AG04449 (cell line): ENCODE measurements at places on chromosomes 5 and 9.

GRCh38 chr5:151318850-151319732 is 15.5 kb upstream of the SLC36A3 start:
- no peak for DNase-seq

- no peak for DNase-seq
Measured at GRCh38 chr9:92671323-92671722, 1.4 kb upstream of the IPPK start.

DNA sequence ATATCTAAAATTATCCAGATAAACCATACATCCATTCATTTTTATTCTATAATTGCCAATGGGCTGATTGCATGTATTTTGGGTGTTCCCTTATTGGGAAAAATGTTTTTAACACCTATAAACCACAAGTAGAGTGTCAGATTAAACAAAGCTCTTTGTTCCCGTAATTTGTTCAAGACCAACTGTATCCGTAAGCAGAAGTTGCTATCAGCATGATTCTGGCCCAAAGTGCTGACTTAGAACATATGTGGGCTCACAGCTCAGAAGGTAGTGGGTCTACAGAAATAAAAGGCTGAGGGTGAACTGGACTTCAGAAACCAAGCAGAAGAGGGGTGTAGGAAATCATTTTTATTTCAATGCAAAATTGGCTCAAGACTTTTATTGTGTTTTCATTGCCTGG is 23.5 kb upstream of the IL7R start:
- DNase-seq, result no peak

GRCh38 chr5:39670391-39670790 is 245.6 kb upstream of the DAB2 start:
- no peak for DNase-seq

- no peak for DNase-seq
Measured at GRCh38 chr5:56108246-56108645, 113.5 kb upstream of the IL6ST start.

GRCh38 chr9:21653091-21653490 is 149.3 kb upstream of the MTAP start:
- peak; percentile 41 for DNase-seq

DNA sequence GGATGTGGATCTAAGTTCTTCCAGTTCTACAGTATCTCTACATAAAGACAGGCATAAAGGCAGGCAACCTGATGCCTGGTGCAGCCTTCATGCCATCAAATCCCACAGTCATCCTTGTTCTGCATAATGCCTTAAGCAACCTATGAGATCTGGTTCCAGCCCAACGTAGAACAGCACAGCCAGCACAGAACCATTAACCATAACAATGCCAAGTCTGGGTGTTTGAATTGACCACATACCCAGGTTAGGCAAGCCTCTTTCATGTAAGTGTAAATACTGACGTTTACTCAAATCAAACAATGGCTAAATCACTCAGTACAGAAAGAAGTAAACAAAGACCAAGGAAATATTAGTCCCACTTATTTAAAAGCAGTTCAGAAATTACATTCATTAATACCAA is 195.0 kb downstream of the ADAMTSL1 start:
- no peak for DNase-seq

- DNase-seq, result no peak
Measured at GRCh38 chr5:11905206-11905605, 960 bp upstream of the CTNND2 start.

GRCh38 chr5:133336969-133337410 is 275.4 kb downstream of the FSTL4 start:
- DNase-seq, result no peak

GRCh38 chr9:37262410-37262809 is 142.0 kb downstream of the ZCCHC7 start:
- no peak for DNase-seq

DNA sequence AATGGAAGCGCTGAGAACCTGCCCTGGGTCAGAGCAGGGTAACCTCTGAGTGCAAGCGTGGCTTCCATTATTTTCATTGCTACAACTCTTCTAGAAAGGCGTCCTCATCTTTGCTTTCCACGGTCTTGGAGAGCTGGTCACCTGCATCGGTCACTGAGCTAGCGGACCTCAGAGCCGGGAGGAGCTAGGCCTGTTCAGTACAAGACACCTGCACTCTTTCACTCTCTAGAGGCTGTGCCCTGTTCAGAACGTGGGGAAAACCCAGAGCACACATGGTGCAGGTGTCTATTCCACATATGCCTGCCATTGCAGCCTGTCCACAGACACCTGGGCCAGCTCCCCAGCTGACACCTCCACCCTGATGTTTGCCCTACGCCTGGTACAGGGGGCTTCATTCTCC is 147.8 kb upstream of the IRX2 start:
- DNase-seq, result no peak

- no peak for DNase-seq
Measured at GRCh38 chr9:69076550-69076949, 41.0 kb downstream of the FXN start.

- DNase-seq, result no peak
Measured at GRCh38 chr5:141919218-141920119, 4.2 kb upstream of the DELE1 start.

DNA sequence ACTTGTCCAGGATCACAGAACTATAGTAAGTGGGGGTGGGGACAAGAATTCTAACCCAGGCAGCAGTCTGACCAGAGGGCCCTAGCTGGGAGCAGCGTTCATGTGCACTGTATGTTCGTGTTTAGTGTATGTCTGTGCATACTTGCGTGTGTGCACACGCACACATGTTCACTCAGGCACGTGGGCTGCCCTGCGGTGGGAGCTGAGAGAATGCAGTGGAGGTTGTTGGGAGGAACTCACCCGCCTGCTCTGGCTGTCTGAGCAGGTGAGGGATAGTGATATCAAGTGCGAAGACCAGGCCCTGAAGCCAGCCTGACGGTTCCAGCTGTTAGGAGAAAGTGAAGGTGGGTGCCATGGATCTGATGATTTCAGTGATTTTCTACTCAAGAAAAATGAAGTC is 942 bp downstream of the DCANP1 start:
- DNase-seq, result no peak

- DNase-seq, result no peak
Measured at GRCh38 chr5:102932781-102933180, 177.7 kb downstream of the PAM start.

DNA sequence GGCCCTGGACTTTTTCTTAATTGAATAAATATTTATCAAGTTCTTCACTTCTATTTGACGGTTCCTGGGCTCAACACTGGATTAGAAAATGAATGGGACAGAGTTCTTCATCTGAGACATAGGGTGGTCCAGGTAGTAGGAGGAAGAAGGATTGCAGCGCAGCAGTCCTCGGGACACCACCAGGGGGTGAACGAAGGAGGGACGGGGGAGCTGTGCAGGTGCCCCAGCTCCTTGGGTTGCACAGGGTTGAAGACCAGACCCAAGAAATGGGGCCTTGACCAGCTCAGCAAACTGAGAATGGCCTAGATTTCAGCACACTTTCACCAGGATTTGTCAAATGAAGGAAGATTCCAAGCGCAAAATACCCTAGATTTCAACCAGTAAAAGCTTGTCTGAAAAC is 29.5 kb downstream of the ABL1 start:
- no peak for DNase-seq

GRCh38 chr5:31731016-31731415 is 92.1 kb downstream of the PDZD2 start:
- DNase-seq, result no peak

GRCh38 chr9:126348911-126349550 is 22.4 kb downstream of the MVB12B start:
- no peak for DNase-seq

DNA sequence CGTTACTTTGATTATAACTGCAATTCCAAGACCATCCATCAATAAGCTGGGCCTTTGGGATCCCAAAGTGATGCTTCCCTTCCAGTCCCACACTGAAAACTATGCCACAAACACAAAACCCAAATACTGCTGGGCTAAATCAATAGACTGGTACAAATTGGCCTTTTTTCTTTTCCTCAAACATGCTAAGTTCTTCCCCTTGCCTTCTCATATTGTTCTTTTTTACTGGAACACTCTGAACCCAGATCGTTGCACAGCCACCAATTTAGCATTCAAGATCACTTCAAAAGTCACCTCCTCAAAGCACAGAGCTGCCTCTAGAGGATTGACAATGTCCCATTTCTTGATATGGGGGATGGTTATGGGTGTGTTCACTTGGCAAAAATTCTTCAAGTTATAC is 66.0 kb downstream of the ACTL7B start:
- DNase-seq, result no peak

- DNase-seq, result no peak
Measured at GRCh38 chr9:36213387-36213786, 22.7 kb downstream of the CLTA start.

DNA sequence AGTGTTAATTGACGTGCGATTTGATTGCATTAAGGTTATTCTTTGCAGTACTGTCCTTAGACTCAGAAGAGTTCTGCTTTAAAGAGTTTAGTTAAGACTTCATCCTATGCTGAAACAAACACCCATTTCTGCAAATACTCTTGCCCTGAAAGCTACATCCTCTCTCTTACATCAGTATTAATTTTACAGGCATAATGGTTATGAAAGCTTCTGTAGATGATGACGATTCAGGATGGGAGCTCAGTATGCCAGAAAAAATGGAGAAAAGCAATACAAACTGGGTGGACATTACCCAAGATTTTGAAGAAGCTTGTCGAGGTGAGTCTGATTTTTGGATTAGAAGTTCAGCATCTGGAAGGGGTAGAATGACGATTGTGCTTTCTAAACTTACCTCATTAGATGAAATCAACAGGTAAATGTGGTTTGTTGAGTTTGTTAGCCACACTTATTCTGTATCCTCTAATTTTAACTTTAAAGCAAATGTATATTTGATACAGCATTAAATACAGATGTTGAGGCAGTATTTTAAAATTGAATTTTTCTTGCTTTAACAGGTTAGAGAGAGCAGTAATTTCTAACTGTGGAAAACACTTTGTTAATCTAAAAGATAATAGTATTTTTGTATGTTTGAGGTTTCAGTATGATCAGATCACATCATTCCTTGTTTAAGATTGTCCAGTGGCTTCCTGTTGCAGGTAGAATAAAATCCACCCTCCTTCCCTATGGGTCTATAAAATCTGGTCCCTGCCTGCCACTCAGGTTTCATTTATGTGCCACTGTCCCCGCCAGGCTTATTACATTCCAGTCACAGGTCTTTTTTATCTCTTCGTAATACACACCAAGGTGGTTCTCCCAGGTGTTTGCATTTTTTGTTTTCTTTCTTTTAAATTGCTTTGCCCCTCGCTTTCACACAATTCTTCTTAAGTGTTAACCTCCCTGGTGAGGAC is 1.3 kb downstream of the NAA35 start:
- DNase-seq, result no peak

- no peak for DNase-seq
Measured at GRCh38 chr9:91746357-91746756, 203.7 kb downstream of the ROR2 start.

DNA sequence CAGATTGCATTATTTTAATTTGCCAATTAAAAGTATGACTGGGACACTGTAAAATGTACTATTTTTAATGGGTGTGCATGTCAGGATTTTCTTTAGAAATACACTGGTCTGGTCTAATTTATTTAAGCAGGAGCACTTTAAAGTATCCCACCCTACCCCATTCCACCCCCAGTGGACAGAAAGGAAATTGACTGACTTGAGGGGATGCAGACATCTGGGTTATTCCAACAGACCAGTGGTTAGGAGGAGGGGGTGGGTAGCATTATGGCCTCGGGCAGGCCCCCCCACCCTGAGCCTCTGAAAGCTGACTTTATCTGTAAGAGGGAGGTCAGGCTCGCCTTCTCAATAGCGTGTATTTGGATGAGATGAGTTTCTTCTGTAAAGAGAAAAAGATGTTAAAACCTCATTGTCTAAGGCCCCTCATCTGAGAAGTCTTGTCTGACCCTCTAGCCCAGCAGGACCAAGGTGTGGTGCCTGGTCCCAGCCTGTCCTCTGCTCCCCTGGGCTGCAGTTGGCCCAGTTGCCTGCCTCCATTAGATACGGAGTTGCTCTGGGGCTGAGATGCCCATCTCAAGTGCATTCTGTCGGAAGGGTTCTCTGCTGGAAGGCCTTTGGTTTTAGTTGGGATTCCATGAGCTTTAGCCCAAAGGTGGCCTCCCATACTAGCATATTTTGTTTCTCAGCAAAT is 4.4 kb downstream of the HNRNPAB start:
- DNase-seq, result no peak

- no peak for DNase-seq
Measured at GRCh38 chr5:115109356-115109755, 60.4 kb downstream of the TRIM36 start.

DNA sequence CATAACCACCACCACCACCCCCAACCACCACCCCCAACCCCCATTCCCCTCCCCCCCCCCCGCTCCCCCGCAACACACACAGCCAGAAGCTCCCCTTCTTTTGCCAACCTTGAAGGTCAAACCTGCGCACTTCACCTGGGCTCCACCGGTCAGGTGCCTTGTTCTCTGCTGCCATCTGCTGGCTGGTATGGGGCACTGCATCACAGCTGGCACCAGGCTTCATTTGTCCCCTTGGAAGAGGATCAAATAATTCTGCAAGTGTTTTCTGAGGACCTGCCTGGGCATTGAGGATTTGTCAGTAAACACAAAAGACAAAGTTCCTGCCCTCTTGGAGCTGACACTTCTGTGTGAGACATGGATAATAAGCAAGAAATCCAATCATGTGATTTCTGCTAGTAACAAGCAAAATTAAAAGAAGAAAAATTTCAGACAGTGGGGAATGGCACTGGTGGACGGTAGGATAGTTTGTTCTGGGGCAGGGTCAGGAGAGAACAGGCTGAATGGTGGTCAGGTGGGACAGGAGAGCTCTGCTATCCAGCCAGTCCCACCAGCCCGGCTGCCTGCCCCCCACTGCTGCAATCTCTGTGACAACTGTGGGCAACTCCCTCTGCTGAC is 55.6 kb upstream of the LMX1B start:
- DNase-seq, result no peak

GRCh38 chr5:10439692-10440091 is 2.0 kb upstream of the ROPN1L start:
- no peak for DNase-seq

GRCh38 chr9:2742214-2742613 is 24.9 kb downstream of the KCNV2 start:
- no peak for DNase-seq

- no peak for DNase-seq
Measured at GRCh38 chr9:86892576-86892975, 54.7 kb downstream of the GAS1 start.

DNA sequence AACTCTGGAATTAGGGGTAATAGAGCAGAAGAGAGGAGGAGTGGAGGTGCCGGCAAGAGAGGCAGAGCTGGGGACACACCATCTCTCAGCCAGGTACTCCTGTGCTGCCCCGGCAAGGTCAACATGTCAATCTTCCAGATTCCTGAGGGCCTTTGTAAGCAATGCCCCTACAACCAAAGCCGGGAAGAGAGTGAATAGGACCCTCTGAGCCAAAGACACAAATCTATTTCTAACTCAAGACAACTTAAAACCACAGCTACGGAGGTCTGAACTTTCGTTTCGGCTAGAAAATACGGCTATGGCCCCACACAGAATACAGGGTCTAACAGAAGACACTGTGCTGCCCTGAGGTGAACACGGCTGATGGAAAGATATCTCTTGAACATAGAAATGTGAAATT is 66.6 kb downstream of the SERINC5 start:
- DNase-seq, result no peak

DNA sequence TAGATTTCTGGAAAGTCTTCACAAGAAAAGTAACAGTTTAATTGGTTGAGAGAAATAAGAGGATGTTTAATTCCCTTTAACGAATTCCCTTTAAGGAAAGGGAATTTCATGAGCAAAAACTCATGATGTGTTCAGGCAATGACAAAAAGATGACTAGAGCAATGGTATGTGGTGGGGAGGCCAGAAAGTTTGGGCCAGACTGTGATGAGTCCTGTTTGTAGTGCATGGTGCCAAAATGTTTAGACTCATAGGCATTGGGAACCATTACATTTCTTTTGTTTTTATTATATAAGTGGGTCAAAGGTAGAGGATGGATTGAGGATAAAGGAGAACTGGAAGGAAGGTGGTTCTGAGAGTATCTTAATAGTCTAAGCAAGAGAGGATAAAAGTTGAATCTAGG is 10.9 kb downstream of the CNTRL start:
- DNase-seq, result no peak
